ENCODE measurements at places on chromosomes 2 and 18.

DNA sequence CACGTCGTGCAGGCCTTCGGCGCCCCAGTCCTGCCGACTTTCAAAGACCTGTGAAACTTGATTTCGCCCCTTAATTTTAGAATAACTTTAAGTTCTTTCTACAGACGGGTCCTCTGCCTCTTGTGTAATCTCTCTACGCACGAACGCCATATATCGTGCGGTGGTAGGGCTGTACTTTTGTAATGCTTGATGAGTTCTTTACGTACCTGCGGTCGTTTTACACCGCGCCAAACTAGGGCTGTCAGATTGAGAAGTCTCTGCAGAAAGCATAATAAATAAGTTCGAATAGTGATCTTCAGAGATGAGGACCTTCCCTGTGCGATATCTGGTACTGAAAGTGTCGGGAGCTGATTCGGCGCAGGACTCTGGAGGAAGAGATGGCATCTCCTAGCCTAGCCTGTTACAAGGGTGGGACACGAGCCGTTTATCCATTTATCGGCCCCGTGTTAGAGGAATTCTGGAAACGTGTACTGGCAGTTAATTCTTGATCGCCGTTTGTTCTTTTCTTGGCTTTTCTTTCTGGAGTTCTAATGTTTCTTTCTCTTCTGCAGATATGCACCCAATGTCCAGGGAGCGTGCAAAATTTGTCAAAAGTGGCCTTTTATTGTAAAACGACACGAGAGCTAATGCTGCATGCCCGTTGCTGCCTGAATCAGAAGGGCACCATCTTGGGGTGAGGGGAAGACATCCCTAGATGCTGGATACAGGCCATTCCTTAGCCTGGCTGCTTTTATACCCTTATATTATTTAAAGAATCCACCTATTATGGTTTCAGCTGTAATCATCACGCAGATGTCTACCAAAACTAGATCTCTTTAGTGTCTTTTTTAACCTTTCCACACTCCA is 781 bp upstream of the SLC5A6 start:
- DNase-seq, result no peak

- no peak for DNase-seq
Measured at GRCh38 chr18:74529378-74529777, 4.9 kb upstream of the CNDP1 start.

DNA sequence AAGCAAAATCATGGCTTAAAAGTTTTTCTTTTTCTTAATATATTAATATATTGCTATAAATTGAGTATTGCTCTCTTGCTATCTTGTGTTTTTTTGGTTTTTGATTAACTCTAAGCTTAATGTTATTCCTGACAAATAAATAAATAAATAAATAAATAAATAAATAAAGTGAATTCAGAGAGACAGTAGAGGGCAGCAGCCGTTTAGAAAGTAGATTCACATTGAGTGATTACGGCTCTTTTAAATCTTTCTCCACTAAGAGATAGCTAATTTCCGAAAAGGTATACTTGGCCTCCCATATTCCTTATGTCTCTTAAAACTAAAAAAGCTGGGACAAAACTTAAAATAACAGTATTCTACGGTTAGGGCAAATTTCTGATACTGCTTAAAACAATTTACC is 34.3 kb downstream of the MSH2 start:
- no peak for DNase-seq

GRCh38 chr2:128374001-128374710 is 55.5 kb upstream of the HS6ST1 start:
- no peak for DNase-seq

DNA sequence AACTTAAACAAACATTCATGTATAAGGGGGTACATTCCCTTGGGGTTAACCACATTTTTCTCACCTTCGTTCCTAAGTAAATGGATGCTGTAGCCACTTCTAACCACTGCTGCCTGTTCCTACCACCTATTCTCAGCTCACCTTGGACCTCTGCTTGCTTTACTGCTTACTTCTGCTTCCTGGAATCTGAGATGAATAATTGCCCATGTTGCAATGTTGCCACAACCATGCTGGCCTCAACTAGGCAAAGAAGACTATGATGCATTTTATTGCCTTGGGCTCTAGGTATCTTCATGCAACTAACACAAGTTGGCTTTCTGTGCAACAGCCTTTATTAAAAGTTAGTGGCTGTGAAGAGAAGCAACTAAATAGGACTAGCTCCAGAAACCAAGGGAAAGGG is 106.3 kb upstream of the TCF4 start:
- DNase-seq, result no peak

- no peak for DNase-seq
Measured at GRCh38 chr18:68991286-68991685, 193.4 kb downstream of the CCDC102B start.

- peak; percentile 1 for DNase-seq
Measured at GRCh38 chr2:197777823-197778407, 7.2 kb downstream of the BOLL start.

DNA sequence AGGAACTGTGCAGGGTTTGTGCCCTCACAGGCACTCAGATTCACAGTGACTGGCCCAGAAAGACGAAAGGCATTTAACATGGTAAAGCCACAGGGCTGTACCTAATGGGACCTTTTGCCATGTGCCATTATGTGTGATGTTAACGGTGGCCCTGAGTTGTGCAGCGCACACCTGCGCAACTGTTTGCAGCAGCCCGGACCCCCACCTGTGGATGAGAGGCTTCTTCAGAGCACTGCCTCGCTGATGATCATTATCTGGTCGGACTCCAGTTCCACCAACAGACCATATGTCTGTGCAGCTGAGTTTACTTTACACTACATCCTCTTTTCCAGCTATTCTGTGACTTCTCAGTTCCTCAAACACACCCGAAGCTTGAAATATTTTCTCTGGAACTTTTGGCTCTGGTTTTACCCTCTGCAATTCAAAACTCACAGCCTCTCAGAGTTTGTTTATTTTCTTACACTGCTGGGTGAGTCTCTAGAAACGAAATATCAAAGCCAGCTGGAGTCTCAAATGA is 35.6 kb upstream of the UBE2F start:
- DNase-seq, result no peak

GRCh38 chr18:36411745-36412168 is 114.2 kb downstream of the FHOD3 start:
- DNase-seq, result no peak

GRCh38 chr18:47679864-47680263 is 250.6 kb downstream of the SMAD2 start:
- no peak for DNase-seq

GRCh38 chr2:8657423-8658062 is 24.3 kb upstream of the ID2 start:
- DNase-seq, result no peak

Data from NCI-H2029 treated with DMSO at 0.1 percent for 48 hours (cell line).